BJ (cell line): ENCODE measurements at places on chromosomes 7 and 10.

DNA sequence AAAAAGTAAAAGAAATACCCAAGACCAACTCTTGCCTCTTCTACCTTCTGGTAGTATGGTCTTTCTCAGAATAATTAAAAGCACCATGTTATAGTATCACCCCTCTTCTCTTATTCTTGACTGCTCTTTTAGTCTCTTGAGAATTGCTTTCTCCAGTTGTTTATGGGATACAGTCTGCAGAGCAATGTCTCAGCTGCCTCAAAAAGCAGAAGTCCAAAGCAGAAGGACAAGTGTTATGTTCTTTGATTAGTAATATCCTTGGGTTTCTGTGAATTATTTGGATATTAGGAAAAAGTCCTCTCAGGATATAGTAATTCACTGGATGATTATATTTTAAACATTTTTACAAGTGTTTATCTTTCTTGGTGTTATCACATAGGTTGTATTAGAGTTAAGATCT is 7.4 kb downstream of the TAS2R41 start:
- DNase-seq: no peak

- no peak for DNase-seq
These were observed 142.7 kb upstream of the FZD8 start for GRCh38 chr10:35784751-35785150.

- DNase-seq: no peak
These were observed 33.8 kb downstream of the GPR22 start for GRCh38 chr7:107503687-107504086.

DNA sequence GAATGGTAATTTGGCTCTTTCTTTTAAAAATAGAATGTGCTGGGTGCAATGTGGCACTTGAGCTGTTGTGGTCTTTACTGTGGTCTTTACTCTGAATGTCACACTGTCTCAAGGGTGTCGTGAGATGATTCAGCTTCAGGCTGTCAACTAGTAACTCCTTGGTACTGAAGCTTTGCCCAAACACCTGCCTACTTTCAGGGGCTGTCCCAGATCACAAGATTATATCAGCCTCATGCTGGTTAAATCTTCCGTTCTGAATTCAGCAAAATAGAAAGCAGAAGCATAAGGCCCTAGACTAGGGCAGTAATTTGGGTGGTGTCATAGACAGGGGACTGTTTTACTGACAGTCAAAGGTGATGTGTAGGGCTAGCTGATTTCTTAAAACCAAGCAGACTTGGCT is 110.9 kb downstream of the BAMBI start:
- no peak for DNase-seq

DNA sequence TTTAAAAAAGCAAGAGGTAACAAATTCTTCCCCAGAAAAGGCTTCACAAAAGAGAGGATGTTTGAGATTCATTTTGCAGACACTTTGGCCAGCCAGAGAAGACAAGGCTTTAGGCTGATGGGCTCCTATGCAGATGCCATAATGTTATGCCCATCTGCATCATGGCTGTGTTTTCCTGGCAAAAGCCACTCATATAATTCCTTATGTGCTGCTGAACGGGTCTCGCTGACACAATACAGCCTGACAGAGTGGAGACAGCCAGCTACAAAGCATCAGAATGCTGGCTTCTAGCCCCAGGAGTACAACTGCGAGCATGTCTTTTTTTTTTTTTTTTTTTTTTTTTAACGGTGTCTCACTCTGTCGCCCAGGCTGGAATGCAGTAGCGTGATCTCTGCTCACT is 1157.4 kb upstream of the AUTS2 start:
- DNase-seq: no peak

DNA sequence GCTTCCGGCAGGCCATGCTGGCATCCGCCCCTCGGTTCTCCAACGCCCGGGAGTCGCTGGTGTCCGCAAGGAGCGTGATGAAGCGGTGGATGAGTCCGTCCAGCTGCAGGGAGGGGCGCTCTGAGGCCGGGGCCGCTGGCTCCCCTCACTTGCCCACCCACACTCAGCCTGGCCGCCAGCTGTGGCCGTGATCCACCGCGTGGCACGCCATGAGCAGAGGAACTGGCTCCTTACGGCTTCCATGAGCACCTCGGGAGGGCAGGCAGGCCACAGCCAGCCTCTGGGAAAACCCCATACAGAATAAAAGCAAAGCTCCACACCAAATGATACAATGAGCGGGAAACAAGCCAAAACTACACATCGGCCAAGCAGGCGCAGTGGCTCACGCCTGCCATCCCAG is 15.5 kb upstream of the MICALL2 start:
- DNase-seq: no peak

GRCh38 chr10:11042357-11042756 is 24.7 kb downstream of the CELF2 start:
- no peak for DNase-seq

- DNase-seq: no peak
These were observed 77.2 kb upstream of the PLXNA4 start for GRCh38 chr7:132653366-132653930.

DNA sequence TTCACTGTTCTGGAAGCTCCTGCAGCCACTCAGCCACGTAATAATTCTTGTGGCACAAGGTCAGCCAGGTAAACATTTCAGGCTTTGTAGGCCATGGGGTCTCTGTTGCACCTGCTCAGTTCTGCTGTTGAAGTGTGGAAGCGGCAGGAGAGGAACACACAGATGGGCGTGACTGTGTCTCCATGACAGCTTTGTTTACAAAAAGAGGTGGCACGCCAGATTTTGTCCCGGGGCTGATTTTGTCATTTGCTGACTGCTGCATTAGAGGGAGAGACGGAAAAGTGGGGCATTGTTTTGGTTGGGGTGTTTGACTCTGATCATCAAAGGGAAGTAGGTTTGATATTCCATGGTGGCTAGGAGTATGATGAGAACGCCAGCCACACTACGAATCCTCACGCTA is 103.1 kb downstream of the PRKAG2 start:
- DNase-seq: no peak
